ENCODE measurements at places on chromosomes 11 and 22.

- DNase-seq, result no peak
Observed at GRCh38 chr11:106276859-106277436, 199.5 kb downstream of the AASDHPPT start.

GRCh38 chr11:58330861-58331260, 28.0 kb downstream of the OR5B17 start:
- no peak for DNase-seq

GRCh38 chr11:116445108-116446047, 327.4 kb downstream of the BUD13 start:
- no peak for DNase-seq

DNA sequence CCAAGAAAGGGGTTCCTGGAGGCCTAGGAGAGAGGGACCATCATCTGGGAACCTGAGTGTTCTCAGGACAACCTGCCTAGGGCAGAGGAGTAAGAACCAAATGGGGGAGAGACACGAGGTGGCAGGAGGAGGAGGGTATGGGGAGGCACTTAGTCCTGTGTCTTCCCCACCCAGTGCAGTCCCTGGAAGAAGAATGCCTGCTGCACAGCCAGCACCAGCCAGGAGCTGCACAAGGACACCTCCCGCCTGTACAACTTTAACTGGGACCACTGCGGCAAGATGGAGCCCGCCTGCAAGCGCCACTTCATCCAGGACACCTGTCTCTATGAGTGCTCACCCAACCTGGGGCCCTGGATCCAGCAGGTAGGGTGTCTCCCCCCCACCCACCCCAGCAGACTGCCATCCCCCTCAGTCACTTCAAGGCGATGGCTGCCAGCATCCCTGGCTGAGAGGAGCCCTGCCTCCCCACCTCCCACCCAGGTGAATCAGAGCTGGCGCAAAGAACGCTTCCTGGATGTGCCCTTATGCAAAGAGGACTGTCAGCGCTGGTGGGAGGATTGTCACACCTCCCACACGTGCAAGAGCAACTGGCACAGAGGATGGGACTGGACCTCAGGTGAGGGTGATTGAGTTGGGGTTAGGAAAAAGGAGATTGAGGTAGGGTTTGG, 3.7 kb upstream of the INPPL1 start:
- no peak for DNase-seq

DNA sequence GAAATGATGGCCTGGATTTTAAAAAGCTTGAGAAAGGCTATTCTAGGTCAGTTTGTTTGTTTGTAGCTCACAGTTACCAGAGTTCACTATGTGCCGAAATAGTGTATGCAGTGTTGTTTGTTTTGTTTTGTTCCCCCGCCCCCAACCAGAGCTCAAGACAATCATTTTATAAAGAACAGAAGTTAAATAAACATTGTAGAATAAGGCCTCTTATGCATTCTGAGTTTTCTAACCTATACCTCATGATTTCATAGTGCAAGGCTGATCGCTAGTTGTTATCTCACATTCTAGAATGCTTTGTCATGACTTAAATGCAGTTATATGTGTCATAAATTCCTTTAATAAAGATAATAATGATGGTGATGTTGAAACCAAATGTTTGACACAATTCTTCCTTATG, 7.8 kb downstream of the KCNA4 start:
- no peak for DNase-seq

DNA sequence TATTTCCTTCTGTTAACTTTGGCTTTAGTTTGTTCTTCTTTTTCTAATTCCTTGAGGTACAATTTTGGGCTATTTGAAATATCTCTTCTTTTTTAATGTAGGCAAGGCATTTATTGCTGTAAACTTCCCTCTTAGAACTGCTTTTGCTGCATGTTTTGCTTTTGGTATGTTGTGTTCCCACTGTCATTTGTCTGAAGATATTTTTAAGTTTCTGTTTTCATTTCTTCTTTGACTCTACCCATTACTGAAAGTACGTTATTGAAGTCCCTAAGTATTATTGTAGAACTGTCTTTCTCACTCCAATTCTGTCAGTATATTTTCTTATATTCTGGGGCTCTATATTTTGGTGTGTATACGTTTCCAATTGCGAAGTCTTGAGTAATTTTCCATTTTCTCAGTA, 77.9 kb downstream of the KCNQ1OT1 start:
- no peak for DNase-seq

DNA sequence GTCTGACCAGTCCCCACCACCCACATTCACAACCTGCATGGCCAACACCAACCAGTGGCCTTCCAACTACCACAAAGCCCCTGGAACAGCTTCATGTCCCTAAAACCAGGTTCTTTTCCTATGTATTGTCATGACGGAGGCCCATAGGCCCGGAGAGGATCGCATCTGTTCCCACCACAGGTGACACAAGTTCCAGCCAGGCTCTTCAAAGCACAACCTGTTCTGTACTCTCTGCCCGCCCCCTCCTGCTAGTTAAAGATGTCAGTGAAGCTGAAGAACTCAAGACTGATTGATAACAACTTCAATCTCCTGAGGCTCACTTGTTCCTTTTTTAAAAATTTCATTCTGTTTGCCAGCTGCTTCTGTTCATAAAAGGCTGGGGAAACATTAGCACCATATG, 121.1 kb upstream of the GUCY1A2 start:
- no peak for DNase-seq

GRCh38 chr11:67523556-67524479, 572 bp upstream of the CABP2 start:
- DNase-seq, result no peak

DNA sequence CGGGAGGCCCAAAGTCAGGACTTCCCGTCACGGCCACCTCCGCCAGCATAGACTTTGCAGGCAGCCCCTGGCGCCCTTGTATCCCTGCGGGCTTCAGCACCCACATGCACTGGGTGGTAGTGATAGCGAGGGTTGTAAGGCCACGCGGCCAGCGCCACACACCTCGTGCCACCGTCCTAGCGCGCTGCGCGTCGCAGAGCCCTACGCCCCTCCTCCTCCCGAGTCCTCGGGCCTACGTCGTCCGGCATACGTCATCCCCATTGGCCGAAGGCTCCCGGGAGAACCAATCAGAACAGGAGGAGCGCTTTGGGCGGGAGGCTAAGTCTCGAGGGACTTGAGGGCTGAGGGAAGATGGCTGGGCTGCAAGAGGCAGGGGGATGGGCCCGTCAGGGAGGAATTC, 1.3 kb upstream of the BTBD18 start:
- DNase-seq, result no peak

DNA sequence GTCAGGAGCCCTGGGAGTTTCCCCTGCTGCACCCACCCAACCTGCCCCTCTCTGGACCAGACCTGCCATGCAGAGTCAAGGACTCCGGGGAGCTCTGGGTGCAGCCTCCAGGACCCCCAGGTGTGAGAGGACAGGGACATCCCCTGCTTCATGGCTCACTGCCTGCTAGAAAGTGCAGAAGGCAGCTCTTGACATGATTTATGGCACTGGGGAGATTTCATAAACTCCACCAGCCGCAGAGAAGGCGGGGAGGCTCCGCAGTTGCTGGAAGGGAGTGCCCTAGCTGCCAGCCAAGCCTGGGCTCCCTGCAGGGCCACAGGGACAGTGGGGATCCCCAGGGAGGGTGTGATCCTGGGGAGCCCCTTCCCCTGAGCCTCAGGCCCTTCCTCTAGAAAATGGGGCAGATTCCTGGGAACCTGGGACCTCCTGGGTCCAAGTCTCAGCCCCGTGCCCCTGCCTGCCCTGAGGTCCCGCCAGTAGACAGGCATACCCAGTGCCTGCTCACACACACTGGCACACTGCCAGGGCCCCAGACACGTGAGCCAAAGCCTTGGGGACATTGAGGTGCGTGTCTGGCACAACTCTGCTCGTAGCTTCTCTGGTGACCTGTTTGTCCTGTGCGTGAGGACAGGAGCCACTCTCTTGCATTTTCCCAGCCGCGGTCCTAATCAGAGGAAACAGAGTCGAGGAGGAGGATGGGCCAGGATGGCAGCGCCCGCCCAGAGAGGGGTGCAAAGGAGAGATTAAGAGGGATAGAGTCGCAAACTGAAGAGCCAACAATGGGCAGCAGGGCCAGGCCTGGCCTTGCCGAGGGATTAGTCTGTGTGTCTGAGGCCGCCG, 13.8 kb downstream of the CABP7 start:
- no peak for DNase-seq

GRCh38 chr11:46694607-46695006, 5.8 kb downstream of the ARHGAP1 start:
- no peak for DNase-seq

DNA sequence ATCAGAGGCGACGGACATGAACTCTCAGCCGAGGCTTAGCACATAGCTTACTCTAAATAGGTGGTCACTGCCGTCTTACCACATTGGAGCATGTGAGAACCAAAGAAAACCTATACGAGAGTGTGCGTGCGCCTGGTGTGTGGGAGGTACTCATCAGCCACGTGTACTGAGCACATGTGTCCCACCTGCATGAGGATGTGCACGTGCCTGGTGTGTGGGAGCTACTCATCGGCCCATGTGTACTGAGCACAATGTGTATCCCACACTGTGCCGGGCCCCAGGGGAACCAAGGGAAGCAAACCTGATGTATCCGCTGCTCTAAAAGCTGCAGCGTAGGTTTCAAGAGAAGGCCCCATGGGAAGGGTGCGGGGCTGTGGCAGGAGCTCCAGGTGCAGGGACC, 56.4 kb downstream of the ANO1 start:
- DNase-seq, result no peak

DNA sequence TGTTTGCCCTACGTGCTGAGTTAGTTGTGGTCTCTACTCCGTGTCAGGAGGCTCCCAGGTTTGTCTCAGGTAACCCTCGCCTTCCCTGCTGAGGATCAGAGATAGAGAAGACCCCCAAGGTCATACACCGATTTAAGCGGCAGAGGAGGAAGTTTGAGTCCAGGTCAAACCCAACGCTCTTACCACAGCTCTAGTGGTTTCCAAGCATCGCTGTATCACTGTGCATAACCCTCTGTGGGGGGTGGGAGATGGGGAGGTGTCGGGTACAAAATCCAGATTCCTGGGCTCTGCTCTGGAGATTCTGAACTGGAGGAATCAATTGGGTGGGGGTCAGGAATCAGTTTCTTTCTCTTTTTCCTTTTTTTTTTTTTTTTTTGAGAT, 627 bp downstream of the DNAJC4 start:
- DNase-seq, result no peak

GRCh38 chr22:44884968-44885805, 124.6 kb downstream of the PHF21B start:
- DNase-seq, result no peak

DNA sequence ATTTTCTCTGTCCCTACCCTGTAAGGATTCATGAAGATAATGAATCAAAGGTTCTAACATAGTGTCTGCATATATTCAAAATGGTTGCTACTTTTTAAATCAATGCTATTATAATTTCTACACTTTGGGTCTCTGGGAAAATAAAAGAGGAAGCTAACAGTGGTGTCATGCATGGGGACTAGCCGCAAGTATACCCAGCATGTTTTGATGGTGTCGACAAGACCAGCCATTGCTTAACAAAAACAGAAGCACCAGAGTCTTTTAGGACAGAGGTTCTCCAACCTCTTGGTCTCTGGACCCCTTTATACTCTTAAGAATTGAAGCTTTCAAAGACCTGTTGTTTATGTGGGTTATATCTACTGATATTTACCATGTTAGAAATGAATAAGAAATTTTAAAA, 37.8 kb downstream of the RNF141 start:
- DNase-seq, result no peak

DNA sequence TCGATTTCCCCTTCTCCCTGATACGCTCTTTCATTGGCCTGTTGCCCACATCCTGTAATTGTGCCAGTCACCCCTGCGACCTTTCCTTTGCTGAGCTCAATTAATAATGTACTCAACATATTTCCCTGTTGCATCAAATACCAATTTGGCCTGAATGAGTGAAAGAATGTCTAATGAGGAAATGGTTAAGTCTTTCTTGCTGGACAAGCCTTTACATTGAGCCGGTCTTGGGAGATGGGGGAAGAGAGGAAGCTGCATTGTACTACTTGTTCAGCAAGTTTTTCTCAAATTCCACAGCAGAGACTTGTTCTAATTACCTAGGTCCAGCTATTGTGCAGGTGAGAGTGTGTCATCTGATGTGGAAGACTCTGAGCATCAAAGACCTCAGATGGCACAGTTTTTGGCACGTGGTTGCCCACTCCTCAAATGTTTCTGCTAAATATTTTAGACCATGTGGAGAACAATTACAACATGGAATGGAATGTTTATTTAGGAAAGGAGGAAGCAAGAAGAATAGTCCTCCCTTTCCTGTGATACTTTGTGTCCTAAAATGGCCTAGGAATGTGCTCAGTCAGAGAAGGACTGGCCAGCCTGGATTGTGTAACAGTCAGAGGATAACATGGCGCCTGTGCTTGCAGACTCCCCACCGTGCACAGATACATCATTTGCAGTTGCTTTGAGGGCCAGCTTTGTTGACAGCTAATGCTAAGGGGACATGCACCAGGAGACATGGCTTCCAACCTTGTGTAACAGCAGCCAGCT, 129.5 kb upstream of the E2F8 start:
- no peak for DNase-seq

DNA sequence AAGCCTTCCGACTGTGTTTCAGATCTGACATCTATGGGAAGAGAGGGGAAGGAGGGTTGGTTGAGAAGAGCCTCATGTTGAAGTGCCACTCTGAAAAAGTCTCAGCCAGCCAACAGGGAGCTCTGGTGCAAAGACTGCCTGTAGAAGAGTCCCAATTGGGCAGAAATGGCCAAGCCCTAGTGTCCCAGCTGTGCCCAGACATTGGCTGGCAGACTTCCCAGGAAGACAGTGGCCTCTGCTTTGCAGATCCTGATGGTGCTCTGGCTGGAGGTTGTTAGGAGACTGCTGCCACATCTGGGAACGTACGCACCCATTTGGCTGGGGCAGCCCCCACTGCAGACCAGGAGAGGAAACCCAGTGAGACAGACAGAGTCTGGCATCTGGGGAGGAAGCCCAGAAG, 3.2 kb upstream of the PLA2G3 start:
- DNase-seq, result no peak

- no peak for DNase-seq
Observed at GRCh38 chr22:48204296-48204695, 1441.8 kb downstream of the TBC1D22A start.

DNA sequence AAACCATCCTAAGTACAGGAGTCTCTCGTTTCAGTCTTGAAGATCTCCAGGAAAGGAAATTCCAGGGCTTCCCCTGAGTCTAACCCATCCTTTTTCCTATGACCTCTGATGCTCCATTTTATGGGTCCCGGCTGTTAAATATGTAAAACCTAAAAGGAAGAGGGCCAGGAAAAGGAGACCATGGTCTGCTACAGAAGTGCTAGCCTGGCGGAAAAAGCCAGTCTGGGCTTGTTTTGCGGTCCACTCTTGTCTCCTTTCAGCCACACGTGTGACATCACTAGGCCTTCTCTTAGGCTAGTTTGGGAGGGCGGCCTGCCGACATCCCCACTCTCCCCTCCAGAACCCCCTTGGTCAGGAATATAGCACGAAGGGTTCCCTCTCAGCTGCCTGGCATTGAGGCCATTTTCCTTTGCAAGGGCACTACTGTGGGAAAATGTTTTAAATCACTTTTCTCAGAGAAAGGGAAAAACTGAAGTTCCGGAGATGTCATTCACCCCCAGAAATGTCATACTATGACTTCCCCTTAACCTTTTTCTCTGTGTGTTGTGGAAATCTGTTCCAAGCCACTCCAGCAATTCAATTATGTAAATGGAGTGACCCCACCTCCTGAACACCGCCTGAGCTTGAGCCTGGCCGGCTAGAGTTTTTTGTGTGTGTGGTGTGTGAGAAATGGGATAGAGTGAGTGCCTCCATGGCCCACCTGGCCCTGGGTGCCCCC, 86.9 kb downstream of the UBASH3B start:
- DNase-seq, result no peak

- DNase-seq, result no peak
Observed at GRCh38 chr22:23751441-23751996, 607 bp upstream of the ZNF70 start.

GRCh38 chr22:43476341-43476740, 64.5 kb downstream of the MPPED1 start:
- DNase-seq, result no peak
